ENCODE measurements at places on chromosomes 4 and X.

GRCh38 chr4:32798471-32799159 is 2078.4 kb downstream of the PCDH7 start:
- DNase-seq = no peak

GRCh38 chr4:137310593-137311490 is 221.5 kb downstream of the PCDH18 start:
- DNase-seq = no peak

GRCh38 chr4:32826169-32826568 is 2106.0 kb downstream of the PCDH7 start:
- no peak for DNase-seq

GRCh38 chr4:118842055-118842454 is 6.1 kb upstream of the SEC24D start:
- DNase-seq = no peak

- DNase-seq = no peak
Measured at GRCh38 chr4:141849778-141850177, 213.4 kb downstream of the IL15 start.

GRCh38 chr4:89197920-89198319 is 86.6 kb downstream of the TIGD2 start:
- DNase-seq = no peak

GRCh38 chr4:184397516-184398163 is 76.7 kb downstream of the IRF2 start:
- no peak for DNase-seq

GRCh38 chrX:146658379-146658778 is 151.2 kb upstream of the CXorf51B start:
- DNase-seq = no peak

GRCh38 chr4:124111922-124112321 is 600.6 kb downstream of the ANKRD50 start:
- DNase-seq = no peak

GRCh38 chrX:112832481-112833095 is 8.0 kb downstream of the AMOT start:
- DNase-seq = peak; percentile 36

DNA sequence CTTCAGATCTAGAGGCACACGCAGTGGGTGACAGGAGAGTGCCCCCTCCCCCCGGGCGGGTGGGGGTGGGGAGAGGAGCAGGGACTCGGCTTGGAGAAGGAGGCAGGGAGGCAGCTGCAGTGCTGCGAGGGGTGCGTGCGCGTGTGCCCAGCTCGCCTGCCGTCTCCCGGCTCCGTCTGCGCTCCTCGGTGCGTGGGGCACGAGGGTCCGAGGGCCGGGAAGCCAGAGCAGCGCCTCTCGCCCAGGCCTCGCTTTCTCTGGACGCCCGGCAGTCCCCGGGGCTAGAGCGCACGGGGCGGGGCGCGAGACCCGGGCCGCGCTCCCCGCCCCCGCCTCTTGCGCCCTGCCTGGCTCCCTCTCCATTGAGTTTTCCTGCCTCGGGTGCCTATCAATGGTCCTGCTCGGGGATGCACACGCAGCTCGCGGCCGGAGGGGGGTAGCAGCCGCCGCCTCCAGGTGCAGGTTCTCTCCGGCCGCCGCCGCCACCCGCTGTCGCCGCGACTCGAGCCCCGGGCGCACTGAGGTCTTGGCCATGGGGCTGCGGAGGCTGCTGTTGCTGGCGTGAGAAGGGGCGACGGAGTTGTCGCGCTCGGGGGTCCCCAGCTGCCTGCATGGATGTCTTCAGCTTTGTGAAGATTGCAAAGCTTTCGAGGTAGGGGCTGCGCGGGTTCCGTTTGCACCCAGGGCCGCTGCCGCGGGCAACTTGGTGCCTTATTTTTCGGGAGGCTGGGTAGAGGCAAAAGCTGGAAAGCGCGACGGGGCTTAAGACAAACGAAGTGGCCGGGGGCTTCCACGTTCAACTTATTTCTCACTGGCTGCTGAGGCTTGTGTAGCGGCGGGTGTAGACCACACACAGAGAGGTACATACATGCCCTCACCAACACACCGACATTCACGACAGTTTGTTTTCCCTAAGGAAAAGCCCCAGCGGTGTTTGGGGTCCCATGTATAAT is at the start of gene FRMPD4:
FRMPD4 (plus strand) TSS at position 113 of the 953 bp plus-strand sequence; CDS start at position 612, 499 bp downstream.
- DNase-seq = no peak

DNA sequence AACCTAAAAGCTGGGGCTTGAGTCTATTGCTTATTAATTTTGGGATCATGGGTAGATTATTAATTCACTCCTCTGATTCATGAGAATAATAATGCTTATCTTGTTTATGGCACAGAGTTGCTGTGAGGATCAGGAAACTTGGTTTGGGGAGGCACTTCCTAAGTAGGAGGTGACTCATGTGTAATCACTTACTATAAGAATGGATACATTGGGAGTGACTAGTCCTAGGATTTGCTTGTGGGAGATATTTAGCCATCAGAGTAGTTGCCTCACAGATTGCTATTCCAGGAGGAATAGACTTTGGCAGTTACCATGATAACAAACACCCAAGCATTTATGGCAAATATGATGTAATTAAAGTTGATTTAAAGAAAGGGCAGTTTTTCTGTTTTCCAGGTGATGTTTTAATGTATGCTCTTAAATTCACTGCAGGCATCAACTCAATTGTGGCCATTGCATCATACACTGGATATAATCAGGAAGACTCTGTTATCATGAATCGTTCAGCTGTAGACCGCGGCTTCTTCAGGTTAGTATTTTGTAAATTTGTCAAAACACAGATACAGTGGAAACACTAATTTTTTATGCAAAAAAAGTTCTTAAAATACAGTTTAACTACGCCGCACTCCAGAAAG is 41.9 kb downstream of the POLR2B start:
- no peak for DNase-seq

GRCh38 chr4:174275101-174275500 is 8.4 kb downstream of the FBXO8 start:
- DNase-seq = no peak

DNA sequence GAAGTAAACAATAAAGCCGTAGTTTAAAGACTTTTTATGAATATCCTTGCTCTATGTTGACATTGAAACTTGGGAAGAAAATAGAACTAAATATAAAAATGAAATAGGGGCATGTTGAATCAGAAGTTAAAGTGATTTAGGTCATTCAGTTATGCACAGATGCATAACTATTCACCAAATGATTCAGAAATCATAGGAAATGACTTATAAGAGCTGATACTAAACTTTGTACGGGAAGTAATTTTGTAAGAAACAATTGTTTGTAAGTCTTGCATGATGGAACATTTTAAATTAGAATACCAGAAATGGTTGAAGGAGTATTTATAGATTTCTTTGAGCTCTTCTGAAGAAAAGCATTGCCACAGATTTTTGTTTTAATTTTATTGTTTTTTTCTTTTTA is 246.5 kb downstream of the CPE start:
- no peak for DNase-seq

GRCh38 chr4:185382754-185383153 is 13.0 kb downstream of the LRP2BP start:
- no peak for DNase-seq

DNA sequence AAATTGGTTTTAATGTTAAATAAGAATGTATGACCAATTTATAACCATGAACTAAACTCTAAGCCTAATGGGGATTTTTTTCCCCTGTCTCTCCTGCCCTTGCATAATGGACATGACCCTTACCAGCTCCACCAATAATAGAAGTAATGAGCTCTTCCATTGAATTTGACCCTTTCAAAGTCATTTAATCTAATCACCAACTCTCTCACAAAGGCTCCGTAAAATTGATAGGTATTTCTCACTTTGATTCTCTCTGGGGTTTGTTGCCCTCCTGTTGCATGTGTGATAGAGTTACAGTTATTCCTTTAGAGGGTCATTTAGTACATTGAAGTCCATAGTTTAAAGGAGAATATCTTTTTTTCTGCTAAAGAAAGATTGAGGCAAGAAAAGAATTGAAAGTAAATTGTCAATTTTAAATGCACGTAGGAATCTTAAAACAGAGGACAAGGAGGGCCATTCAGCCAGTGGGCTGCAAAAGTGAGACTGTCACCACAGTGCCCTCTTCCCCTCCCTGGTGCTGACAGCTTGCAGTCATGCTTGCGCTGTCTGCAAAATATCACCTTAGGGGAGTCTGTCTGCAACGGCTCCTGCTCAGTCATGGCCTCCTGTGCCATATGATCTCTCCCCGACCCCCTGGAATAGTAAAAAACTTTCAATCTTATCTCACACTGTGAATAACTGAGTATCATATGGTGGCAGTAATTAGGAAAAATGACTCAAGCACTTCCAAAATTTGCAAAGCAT is 307.5 kb upstream of the GNPDA2 start:
- DNase-seq = no peak

GRCh38 chrX:119505945-119506344 is 37.7 kb downstream of the SLC25A5 start:
- no peak for DNase-seq

GRCh38 chr4:5374592-5374991 is 323.3 kb downstream of the STK32B start:
- no peak for DNase-seq

DNA sequence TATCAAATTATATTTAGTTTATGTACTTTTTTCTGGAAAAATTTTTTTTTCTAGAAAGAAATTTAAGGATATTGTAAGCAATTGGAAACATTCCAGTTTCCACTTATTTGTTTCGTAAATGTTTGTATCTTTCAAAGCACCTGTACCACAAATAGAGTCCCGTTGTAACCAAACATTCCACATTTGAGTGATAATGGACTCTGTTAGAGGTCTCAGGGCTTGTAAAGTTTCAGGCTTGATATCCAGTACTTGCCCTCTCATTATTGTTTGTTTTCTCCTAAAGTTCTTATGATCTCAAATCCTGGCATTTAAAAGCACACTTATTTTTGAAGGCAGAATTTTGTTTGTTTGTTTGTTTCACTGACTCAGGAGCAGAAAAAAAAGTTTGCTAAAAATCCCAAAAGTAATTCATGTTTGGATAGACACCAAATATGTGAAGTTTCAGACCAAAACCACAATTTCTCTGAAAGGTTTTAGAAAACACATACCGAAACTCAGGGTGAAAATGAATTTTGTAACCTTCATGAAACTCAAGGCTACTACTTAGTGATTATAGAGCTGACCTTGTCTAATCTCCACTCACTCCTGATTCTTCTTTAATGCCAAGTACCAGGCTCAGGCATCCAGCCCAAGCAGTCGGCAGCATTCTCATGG is 5.7 kb upstream of the TMEM192 start:
- no peak for DNase-seq

DNA sequence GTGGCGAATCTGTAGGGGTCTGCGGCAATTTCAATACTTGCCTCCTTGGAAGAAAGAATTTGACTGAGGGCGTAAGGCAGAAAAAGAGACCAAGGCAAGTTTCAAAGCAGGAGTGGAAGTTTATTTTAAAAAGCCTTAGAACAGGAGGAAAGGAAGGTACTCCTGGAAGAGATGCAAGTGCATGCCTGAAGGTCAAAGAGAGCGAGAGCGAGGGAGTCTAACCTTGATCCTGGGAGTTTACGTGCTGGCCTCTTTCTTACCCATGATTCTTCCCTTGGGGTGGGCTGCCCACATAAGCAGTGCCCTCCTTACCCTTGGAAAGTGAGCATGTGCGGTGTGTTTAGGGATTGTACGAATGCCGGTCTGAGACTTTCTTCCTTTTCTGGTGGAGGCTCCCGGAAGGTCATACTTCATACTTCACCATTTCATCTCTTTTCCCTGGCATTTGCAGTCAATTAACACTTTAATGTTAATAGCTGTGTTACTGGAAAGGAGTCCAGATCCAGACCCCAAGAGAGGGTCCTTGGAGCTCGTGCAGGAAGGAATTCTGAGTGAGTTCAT is 40.0 kb downstream of the ARSD start:
- DNase-seq = no peak

DNA sequence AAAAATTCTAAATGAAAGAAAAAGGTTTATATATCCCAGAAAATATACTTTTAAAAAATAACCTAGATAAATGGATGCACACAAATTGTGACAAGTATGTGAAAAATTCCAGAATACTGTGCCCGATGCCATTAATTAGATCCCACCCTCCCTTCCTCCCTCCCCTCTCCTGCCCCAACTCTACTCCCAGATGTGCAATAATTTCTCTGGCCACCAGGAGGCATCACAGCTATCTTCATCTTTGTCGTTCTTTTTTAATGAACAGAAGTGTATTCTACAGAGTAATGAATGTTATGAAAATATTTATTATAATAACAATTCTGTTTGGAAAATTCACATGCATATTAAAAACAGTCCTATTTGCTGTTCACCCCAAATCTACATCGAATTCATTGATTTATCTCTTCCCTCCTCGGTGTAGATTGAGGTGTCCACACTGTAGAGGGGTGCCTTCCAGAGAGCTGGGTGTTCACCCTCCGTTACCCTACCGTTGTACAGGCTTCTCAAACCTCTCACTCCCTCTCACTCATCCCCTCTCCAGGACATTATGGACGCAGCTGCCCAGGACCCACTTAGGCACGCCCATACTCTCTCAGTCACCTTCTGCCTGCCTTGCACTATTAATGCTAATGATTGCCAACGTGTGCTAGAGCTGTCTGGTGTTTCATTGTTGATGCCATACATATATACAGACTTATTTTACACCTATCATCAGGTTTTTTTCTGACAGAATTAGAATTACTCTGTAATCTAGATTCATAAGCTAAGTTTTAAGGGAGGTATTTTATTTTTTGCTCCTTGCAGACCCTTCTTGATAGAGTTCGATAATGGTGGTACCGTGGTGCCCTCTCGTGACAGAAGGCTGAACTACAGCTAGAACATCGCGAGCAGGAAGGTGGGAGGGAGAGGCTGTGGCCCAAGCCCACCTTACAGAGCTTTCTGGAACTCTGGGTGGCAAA is 14.1 kb downstream of the RAB40AL start:
- DNase-seq = no peak

- DNase-seq = no peak
Measured at GRCh38 chr4:140047786-140048185, 106.2 kb downstream of the MAML3 start.

GRCh38 chrX:11666164-11666563 is 444 bp upstream of the ARHGAP6 start:
- DNase-seq = no peak

DNA sequence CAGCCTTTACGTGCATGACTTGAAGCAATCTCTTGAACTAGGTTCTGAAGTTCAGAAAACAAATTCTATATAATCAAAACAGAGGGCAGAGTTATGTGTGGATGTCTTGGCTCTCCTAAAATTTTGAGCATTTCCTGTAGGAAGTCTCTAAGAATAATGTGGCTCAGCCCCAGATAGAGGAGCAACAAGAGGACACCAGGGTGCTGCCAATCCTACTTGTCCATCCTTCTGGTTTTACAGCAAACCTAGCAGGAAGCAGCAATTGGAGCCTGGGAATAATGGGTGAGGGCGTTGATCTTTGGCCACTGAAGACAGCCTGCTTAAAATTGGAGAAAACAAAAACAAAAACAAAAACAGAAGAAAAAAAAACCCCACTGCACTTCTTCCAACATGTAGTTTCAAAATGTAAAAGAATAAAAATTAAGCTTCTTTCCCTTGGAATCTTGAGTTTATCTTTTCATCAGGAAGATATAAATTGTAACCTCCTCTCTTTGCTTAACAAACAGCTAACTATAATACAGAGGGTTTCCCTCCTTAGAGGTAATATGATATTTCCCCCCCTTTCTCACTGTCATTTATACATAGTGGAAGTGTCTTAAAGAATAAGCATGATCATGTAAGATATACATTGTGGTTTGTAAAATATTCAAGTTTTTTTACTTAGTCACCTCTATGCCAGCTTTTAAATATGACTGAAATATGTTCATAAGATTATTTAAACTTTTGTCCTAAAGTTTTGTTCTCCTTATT is 130.6 kb downstream of the FBXO8 start:
- no peak for DNase-seq

- DNase-seq = no peak
Measured at GRCh38 chr4:80803337-80803736, 227.2 kb upstream of the BMP3 start.
